LoVo (cell line): ENCODE measurements at places on chromosomes 1 and 21.

DNA sequence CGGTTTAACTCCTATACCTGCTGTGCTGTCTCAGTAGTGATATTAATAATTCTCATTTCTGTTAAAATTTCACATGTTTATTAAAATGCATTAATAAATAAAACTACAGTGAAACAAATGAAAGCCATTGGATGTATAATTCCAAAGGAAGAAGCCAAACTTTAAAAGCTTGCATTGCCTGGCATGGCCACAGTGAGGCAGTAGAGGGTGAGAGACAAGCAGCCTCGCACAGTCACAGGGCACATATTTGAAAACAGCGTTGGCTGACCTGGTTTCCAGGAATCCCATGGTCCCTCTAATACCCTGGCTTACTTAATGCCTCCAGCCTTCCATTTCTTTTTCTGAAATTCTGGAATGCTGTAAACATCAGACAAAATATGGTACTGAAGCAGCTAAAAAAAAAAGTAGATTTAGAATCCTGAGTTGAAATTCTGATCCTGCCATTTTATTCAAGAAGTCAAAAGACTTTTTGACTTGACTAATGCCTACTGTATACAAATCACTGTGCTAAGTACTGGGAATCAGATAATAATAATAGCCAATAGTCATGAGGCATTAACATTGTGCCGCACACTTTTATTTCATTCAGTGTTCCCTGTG lies 6.7 kb upstream of the RNASEL start:
- peak; percentile 47 for DNase-seq

DNA sequence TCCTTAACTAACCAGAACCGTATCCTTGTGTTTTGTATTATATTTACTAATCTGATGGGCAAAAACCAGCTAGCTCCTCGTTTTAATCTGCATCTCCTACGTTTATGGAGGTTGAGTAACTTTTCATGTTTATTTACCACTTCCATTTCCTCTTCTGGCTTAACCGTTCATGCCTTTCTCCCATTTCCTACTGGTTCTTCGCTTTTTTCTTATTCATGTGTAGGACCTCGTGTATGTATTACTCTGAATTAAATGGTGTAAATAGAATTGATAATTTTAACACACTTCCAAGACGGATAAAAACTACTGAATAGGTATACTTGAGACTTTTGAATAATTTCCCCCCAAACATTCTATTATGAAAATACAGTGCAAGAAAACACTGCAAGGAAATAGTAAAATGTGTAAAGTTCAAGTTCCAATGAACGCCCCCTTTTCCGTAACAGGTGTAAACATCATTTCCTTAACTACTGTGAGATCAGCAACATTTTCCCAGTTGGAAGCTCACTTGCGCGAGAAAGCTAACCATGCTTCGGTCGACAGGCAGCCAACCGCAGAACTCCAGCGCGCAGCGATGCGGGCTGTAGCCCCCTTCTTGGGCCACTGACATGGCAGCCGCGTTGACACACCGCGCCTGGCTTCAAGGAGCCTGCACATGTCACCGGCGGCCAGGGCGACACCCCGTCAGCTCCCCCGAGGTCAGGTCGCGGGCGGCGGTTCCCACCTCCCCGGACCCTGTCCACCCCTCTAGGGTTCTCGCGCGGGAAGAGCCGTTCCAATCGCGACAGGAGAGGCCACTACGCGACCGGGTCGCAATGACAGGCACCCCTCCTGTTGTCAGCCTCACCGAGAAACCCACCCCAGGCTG lies 816 bp downstream of the EDEM3 start:
- peak; percentile 31 for DNase-seq

GRCh38 chr1:8871965-8872399 lies 6.5 kb downstream of the ENO1 start:
- no peak for DNase-seq

DNA sequence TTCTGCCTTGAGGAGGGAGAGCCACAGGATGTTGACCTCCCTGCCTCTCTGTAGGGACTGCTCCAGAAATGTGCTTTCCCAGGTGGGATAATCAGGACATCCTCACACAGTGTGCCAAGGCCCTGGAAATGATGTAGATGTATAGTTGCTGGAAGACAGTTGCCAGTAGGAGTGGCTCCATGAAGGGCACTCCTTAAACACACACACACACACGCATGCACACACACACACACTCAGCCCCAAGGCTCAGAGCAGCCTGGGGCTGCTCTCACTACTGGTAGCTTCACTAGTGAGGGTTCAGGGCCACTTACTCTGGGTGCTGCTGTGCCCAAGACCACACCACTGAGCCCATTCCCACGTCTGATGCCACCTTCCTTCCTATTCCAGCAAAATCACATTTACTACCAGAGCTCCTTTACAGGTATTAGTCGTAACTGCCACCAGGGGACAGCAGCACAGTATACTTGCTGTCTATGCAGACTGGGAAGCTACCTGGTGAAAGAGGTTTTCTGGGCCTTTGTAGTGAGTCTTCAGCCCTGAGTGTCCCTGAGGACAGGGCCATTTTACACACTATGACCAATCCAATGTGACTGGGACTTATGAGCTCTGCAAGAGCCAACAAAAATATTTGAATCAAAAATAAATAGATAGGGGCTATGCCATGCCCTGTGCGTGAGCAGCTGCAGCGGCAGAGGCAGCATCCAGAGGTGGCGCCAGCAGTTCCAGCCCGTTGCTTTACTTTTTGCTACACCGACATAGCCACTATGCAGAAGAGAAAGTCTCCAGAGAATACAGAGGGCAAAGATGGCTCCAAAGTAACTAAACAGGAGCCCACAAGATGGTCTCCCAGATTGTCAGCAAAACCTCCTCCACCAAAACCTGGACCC lies 15.0 kb downstream of the CRNN start:
- peak; percentile 27 for DNase-seq

DNA sequence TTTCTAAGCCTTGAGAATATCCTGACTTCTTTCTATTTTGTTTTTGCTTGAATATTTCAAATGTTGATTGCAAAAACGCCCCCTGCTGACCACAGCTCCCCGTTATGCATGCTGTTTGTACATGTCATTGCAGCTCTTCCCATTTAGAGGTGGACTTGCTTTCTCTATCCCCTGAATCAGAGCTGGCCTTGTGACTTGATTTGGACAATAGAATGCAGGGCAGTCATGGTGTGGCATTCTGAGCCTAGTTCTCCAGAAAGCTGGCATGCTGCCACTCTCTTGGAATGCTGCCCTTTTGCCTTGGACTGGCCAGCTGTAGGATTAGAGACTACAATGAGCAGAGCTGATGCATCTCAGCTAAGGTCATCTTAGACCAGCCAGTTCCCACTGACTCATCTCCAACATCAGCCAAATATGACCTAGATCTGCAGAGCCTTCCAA lies 1561.5 kb downstream of the MRPL39 start:
- no peak for DNase-seq

- DNase-seq = no peak
Observed at GRCh38 chr1:224328644-224329043, 1.3 kb downstream of the NVL start.

DNA sequence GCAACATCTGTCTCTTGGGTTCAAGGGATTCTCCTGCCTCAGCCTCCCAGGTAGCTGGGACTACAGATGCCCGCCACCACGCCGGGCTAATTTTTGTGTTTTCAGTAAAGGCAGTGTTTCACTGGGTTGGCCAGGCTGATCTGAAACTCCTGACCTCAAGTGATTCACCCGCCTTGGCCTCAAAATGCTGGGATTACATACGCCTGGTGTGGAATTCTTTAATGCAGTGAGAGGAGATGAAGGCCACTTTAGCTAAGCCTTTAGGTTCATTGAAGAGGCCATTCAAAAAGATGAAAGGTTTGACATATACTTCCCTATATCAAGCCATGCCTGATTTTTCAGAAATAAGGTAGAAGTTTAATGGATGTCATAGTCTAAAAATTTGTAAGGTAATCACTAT lies 162.7 kb downstream of the ST6GALNAC3 start:
- DNase-seq = no peak

GRCh38 chr1:100750005-100750885 lies 30.7 kb downstream of the VCAM1 start:
- no peak for DNase-seq

- no peak for DNase-seq
Observed at GRCh38 chr1:39196244-39197215, 8.0 kb upstream of the MACF1 start.

DNA sequence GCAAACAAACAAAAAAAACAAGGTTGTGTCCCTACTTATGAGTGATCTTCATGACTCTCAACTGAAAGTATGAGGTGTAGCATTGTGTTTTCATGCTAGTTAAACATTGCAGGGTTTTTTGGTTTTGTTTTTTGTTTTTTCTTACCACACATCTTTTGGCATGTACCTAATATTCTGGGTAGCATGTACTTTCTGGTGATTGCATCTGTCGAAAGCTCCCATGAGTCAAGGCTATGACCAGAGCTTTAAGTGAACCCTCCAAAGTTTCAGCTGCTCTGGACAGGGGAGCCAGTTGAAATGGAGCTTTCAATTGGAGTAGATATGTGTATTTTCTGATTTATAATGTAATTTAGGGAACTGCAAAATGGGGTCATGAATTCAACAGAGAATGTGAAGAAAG lies 115.5 kb downstream of the KCNK2 start:
- DNase-seq = no peak

DNA sequence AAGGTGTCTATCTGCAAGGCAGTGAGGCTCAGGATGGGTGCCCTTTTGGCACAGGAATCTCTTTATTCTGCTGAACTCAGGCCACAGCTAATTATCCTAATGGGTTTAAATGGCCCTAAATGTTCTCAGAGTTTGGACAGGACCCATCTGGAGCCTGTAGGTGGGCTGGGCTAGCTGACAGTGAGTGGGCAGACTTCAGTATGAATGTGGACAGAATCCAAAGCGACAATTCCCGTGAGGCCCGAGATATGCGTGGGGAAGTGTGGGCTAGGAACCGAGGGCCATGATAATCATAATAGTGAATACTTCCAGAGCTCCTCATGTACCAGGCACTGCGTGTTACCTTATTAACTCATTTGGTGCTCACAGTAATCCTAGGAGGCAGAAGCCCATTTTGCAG lies 165.3 kb downstream of the GRIK3 start:
- DNase-seq = no peak

DNA sequence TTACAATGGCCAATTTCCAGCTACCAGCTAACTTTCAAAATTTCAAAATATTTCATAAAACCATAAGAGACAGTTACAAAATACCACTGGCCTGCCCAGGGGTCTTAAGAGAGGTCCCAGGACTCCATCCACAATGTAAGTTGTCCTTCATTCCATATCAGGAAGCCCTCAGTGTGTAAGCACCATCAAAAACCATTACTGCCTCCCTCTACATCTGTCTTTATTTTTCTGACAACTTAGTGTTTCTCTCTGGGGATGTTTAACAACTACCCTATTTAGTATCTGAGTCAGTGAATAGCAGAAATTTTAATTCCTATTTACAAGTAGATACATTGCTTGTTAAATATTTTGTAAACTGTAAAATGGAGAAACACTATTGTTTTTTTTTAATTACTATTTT lies 339.3 kb upstream of the ADAMTS5 start:
- no peak for DNase-seq

DNA sequence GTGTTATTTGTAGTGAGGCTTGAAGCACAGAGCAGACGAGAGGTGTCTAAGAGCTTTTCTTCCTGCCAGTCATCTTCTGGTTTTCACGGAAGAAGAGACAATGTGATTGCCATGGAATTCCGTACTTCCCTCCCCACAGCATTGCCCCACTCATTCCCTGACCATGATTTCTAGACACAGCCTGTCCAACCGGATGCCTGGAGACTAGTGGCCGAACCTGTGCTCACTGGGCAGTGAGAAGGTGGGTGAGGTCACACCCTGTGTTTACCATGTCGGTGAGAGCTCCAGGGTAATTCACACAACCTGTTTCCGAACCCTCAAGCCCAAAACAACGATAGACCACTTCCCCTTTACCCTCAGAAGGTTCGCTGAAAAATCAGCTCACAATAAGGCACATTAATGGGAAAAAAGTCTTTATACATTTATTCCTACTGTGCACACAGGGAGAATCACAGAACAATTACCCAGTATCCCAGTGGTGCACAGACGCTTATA lies 271.9 kb upstream of the FMN2 start:
- no peak for DNase-seq

- no peak for DNase-seq
Observed at GRCh38 chr1:175207971-175208370, 15.4 kb upstream of the KIAA0040 start.

GRCh38 chr1:192584866-192585265 lies 9.3 kb downstream of the RGS1 start:
- DNase-seq = no peak

DNA sequence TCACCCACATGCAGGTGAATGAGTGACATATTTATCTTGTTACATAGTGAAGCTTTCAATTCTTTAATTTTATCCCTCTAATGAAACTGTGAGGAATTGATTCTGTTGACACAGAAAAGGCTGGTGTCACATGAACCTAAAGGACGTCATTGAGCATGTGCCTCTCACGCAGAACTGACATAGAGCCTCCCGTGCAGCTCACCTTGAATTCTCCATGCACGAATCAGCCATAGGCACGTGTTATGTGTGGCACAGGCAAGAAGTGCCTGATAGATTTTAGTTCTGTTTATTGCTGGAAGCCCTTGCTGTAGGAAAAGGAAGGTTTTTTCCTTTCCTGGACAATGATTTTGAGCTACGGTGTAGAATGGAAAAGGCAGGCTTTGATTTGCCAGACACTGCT lies 11.3 kb downstream of the ADARB1 start:
- DNase-seq = no peak

DNA sequence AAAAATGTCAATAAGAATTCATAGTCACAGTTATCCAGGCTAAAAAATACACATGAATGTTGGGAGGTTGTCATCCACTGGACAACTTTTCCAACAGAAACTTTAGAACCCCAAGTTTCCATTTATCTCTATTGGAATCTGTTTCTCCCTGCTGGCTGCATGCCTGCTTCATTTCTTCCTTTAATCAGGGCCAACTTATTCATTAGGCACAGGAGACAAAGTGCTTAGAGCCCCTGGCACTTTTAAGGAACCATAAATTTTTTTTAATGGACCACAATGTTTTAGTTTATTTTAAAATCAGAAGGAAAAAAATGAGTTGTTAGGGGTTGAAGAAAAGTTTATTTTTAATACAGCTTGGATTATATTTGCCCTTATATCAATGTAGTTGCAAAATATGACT lies 26.7 kb upstream of the C2CD2 start:
- DNase-seq = no peak

- DNase-seq = no peak
Observed at GRCh38 chr1:100700586-100700985, 19.0 kb upstream of the VCAM1 start.
